ENCODE measurements at places on chromosomes 5 and 9.

GRCh38 chr5:144122081-144122480 lies 48.4 kb downstream of the YIPF5 start:
- no peak for DNase-seq

- DNase-seq, result no peak
Observed at GRCh38 chr5:172280929-172281328, 2.6 kb downstream of the UBTD2 start.

DNA sequence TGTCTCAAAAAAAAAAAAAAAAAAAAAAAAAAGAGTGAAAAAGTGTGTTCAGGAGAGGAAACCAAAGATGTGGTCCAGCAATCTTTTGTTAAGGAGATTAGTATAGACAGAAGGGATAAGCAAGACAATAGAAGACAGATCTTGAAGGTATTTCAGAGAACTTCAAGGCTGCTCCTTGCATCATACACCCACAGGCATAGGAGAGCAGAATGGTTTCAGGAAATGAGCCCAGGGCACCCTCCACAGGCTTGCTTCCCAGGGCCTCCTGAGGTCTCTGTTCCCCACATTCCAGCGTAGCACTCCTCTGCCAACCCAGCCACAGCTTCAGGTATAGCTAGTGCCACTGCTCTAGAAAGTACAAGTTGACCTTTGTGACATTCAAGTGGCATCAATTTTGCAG lies 65.8 kb downstream of the FSTL4 start:
- DNase-seq, result no peak

DNA sequence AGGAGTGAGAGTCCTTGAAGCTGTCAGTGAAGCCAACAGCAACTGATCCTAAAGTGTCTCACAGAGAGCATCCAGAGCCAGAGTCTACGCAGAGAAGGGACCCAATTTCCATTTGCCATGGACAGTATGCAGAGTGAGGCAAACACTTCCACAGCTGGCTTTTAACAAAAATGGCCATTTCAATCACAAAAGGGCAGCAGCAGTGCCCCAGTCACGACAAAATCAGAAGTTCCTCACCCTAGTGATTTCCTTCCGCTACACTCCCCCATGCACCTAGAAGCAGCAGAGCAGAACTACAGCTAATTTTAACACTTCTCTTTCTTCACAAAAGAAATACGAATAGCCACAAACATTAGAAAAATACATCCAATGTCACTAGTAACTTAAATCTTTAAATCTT lies 27.9 kb downstream of the FBXW11 start:
- DNase-seq, result no peak

GRCh38 chr9:103574056-103574455 lies 520.1 kb upstream of the SMC2 start:
- DNase-seq, result no peak
